Testis (tissue), 5 donors: ENCODE measurements at places on chromosomes 12 and 14.

DNA sequence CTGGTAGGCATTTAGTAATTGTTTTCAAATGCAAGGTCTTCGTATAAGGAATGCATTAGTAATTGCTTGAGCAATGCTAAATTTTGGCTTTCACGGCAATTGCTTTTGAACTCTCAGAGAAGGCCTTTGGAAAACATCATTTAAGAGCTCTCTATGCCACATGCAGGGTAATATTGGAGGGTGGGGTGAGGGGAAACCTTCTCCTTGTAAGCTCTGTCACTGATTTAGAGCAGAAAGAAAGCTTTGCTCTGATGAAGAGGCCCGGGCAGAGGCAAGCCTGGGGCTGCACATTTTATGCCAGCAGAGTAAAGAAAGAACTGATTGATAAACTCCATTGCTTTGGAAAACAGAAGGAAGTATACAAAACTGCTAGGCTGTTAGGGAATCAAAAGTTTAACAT lies 70.9 kb downstream of the TRIM9 start:
- no peak for DNase-seq

DNA sequence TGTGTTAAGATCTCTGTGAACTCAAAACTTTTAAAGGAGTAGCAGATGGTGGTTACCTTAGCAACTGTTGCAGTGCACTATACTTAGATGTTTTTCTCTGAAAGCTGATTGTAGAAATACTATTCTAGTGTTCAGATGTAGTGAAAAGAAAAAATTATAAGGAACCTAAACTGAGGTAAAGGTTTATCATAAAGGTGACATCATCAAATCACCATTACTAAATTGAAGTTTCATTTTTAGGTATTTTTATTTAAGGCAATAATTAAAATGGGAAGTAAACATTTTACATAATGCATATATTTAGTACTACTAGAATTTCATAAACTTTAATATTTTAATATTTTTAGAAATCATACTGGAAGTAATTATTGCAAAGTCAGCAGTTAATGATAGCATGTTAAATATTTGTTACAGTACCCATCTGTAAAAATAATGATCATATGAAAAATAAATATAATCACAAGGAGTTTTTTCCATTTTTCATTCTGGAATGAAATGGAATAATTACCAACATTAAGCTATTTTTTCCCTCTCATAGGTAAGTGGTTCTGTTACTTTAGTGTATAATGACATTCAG lies 141.1 kb upstream of the NAV3 start:
- DNase-seq, result no peak

DNA sequence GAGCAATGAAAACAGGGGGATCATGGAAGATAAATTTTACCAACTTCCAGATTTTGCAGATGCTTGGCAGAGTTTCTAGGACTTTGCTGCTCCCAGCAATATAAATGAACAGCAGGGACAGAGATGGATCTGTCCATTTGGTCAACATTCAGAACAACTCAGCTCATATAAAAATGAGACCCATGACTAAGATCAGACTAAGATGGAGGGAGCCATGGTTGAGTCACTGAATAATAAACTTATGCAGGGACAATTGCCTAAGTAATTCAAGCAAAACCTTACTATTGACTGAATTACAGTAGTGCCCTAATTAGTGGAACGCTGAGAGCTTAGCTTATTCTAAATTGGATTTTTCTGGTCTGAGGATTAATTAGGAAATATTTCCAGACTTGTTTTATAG lies 205.1 kb downstream of the SLC5A8 start:
- DNase-seq, result no peak

- no peak for DNase-seq
Observed at GRCh38 chr12:50197297-50197727, 30.1 kb upstream of the CERS5 start.

GRCh38 chr14:50560931-50561285 lies 963 bp downstream of the ATL1 start:
- peak; percentile 77 for DNase-seq

DNA sequence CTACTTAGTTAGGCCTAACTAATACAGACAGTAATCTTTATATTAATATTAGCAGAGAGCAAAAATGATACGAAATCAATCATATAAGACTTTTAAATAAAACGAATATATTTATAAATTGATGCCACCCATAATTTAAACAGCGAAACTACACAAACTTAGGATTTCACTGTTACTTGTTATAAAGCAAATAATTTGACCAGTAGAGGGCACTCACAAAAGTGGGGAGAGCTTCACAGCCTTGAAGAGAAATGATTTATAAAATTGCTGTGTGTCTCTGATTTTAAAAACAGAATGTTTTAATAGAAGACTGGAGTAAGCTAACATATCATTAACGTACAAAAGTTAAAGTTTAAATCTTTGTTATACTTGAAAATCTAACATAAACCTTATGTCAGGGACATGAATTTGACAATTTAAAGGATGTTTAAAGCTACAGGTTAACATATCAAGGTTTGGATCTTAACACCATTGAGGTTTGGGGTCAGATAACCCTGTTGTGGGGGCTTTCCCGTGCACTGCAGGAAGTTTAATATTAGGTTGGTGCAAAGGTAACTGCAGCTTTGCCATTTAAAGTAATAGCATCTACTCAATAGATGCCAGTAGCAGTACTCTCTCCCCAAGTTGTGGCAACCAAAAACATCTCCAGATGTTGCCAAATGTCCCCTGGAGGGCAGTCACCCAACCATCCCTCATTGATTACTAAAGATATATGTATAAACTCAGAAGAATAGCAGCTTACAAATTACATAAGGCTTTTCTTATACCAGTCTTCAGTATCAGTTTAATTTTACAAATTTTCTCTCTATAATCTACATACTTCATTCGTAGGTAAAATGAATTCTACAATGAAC lies 9.3 kb downstream of the KRAS start:
- DNase-seq, result no peak

DNA sequence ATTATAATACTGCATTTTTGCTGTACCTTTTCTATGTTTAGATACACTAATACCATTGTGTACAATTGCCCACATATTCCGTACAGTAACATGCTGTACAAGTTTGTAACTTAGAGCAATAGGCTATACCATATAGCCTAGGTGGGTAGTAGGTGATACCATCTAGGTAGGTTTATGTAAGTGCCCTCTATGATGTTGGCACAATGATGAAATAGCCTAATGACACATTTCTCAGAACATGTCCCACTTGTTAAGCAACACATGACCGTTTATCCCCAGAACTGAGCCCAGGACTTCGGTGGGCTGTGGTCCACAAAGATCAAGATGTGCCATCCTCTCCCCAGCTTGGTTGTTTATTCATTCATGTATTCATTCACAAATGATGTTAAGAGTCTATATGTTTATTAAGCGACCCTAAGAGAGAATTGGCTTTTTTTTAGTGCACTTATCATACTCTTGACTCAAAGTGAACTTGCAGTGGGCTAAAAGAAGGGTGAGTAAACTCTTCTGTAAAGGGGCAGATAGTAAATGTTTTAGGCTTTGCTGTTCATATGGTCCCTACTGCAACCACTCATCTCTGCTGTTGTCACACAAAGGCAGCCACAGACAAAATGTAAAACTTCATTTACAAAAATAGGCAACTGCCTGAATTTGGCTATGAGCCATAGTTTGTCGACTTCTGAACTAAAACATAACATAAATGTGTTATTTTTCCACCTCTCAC lies 110.8 kb downstream of the NDUFA12 start:
- DNase-seq, result no peak

- DNase-seq, result no peak
Observed at GRCh38 chr14:50826681-50827080, 4.3 kb downstream of the NIN start.

- no peak for DNase-seq
Observed at GRCh38 chr14:53692885-53693284, 263.7 kb downstream of the BMP4 start.
